ENCODE measurements at places on chromosomes 5 and 9.

- no peak for DNase-seq
Observed at GRCh38 chr5:56479696-56480077, 246.6 kb upstream of the ANKRD55 start.

DNA sequence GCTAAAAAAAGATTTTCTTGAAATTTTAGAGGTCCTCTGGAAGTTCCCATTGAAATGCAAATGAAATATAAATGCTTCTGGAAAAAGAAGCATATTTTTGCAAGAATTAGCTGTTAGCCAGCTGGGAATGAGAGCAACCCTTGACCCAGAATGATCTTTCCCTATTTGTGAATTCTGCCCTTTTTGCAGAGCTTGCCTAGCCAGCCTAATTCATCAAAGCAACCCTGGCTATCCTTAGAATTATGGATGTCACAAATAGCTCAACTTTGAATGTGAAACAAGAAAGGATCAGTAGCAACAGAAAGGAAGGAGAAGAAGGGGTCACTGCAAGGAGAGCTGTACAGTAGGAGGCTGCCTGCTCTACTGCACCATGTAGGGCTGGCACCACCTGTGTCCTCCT lies 345.9 kb downstream of the EFNA5 start:
- no peak for DNase-seq

- no peak for DNase-seq
Observed at GRCh38 chr5:76626738-76627137, 3.5 kb upstream of the F2RL2 start.

GRCh38 chr5:119390404-119390803 lies 34.6 kb downstream of the TNFAIP8 start:
- no peak for DNase-seq

DNA sequence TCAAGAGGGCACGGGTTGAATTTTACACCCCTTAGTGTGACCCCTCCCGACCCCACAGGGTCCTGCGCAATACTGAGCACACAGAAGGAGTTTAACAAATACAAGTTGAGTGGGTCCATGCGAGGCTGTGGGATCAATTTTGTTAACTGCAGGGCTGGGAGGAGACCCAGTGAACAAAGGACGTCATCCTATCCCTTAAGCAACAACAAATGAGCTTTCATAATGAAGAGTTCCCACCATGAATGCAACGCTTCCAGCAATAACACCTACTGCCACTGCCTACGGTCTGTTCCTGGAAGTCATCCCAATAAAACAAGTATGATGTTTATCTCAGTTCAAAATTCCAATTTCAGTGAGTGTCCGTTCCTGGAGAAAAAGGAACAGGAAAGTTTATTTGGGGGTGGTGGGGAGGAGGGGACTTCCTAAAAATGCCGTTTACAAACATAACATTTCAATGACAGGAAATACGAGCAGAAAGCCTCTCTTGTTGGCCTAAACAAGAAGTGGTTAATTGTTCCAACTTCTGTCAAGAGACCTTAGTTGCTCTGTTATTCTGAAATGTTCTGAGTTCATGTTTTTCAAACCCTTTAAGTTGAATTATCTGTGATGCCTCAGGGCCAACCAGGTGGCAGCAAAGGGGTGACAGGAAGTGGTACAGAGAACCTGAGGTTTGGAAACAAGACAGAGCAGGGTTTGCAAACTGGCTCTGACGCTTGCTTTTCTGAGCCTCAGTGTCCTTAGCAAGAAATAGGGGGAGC lies 65.8 kb upstream of the PLPP6 start:
- no peak for DNase-seq

- no peak for DNase-seq
Observed at GRCh38 chr5:160619381-160619780, 197.7 kb downstream of the PTTG1 start.

DNA sequence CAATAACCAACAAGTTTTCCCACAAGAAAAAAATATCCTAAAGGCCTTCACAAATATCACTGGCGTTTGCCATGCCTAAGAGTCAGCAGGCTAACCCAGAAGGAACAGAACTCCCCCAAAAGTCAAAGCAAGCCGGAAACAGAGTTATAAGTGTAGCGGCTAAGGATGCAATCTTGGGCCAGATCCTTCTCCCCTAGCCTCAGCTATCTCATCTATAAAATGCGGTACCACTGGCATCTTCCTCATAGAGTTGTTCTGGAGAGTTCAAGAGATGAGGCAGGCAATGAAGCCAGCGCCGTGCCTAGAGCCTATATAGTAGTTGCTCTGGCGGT lies 632 bp downstream of the DPM2 start:
- no peak for DNase-seq

DNA sequence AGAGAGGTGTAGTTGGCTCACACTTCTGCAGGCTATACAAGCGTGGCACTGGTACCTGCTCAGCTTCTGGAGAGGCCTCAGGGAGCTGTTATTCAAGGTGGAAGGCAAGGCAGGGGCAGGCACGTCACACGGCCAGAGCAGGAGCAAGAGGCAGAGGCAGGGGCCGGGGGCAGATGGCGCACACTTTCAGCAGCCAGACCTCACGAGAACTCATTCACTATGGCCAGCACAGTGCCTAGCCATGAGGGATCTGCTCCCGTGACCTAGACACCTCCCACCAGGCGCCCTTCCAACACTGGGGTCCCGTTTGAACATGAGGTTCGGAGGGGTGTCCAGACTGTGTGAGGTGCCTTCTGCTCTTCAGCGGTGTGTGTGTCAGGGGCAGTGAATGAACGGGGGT lies 71.0 kb upstream of the FCN1 start:
- no peak for DNase-seq

DNA sequence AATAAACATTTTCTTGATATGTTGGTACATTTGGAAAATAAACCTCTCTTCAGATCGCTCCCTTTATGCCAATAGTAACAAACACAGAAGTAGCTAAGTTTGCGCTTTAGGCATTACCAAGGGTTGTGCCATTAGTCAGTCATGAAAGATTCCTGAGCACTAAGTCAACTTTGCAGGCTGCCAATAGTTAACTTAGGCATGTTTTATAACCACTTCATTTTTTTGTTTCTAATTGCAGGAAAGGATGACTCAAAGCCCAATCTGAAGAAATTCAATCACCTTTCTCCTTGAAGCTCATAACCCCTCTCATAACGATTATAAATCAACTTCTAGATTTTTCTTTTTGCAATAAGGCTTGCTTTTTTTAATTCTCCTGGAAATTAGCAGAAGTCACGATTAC lies 517.0 kb downstream of the AGTPBP1 start:
- DNase-seq, result peak; percentile 80

- no peak for DNase-seq
Observed at GRCh38 chr9:2992427-2992826, 148.5 kb upstream of the PUM3 start.

GRCh38 chr9:129761901-129762369 lies 9.1 kb upstream of the PTGES start:
- peak; percentile 64 for DNase-seq
